ENCODE measurements at places on chromosomes 5 and 9.

- H3K4me1 ChIP-seq: peaks cover 28% of the 10 kb centered on the region
- no peak overlapping the region for H3K27ac ChIP-seq
- no peaks in the 10 kb centered on the region for H3K36me3 ChIP-seq
Measured at GRCh38 chr9:15139469-15139868, 167.5 kb downstream of the TTC39B start.

GRCh38 chr5:158832096-158832685 is 267.5 kb downstream of the EBF1 start:
- no peak overlapping the region for H3K4me3 ChIP-seq
- no peaks in the 10 kb centered on the region for H3K36me3 ChIP-seq
- DNase-seq: no peak
- H3K4me1 ChIP-seq: peaks cover 26% of the 10 kb centered on the region
- no peak overlapping the region for H3K27ac ChIP-seq

GRCh38 chr9:91515074-91515687 is 91.5 kb upstream of the NFIL3 start:
- peak overlapping the region; percentile 56 for H3K27ac ChIP-seq
- peak overlapping the region; percentile 51 for H3K4me3 ChIP-seq
- H3K36me3 ChIP-seq: peaks cover 10% of the 10 kb centered on the region
- peaks cover 43% of the 10 kb centered on the region for H3K4me1 ChIP-seq

GRCh38 chr5:16913187-16914107 is 22.6 kb downstream of the MYO10 start:
- no peak for DNase-seq
- H3K4me3 ChIP-seq: no peak overlapping the region
- no peaks in the 10 kb centered on the region for H3K27me3 ChIP-seq
- H3K27ac ChIP-seq: peak overlapping the region; percentile 34

GRCh38 chr5:119322948-119323537 is 32.8 kb upstream of the TNFAIP8 start:
- H3K36me3 ChIP-seq: no peaks in the 10 kb centered on the region
- DNase-seq: no peak
- H3K4me1 ChIP-seq: peaks cover 68% of the 10 kb centered on the region
- H3K4me3 ChIP-seq: no peak overlapping the region
- peak overlapping the region; percentile 55 for H3K27ac ChIP-seq
- H3K27me3 ChIP-seq: no peaks in the 10 kb centered on the region

GRCh38 chr5:92409134-92409533 is 1026.0 kb upstream of the ARRDC3 start:
- no peaks in the 10 kb centered on the region for H3K36me3 ChIP-seq
- no peak for DNase-seq
- no peak overlapping the region for H3K4me3 ChIP-seq
- H3K27me3 ChIP-seq: no peaks in the 10 kb centered on the region
- no peak overlapping the region for H3K27ac ChIP-seq

DNA sequence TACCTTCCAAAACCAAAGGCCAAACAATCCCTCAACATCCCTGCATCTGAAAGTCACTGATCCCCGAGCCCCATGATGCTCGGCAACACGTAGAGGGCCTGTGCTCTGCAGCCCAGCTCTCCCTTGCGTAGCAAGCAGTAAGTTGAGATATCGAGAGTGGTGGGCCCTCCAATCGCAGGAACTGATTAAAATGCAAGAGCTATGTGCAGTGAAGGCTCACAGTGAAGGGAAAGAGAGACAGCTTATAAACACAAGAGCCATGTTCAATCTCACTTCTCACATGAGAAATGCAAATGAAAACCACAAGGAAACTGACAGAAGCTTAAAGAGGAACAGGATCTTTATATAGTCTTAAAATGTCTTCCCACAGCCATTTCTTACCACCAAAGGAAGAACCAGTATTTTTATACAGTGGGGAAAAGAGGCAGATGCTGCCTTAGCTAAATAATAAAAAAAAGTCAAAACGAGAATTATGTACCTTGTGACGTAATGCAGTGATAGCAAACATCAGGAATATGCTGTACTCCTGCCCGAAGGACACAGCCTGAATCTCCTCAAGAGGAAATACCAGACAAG is 24.6 kb downstream of the TTF1 start:
- peak overlapping the region; percentile 77 for H3K27ac ChIP-seq
- H3K4me3 ChIP-seq: no peak overlapping the region
- peaks cover 41% of the 10 kb centered on the region for H3K36me3 ChIP-seq
- no peaks in the 10 kb centered on the region for H3K4me1 ChIP-seq

GRCh38 chr9:69130456-69131441 is 43.3 kb upstream of the TJP2 start:
- H3K27me3 ChIP-seq: peaks cover 15% of the 10 kb centered on the region
- H3K36me3 ChIP-seq: no peaks in the 10 kb centered on the region
- DNase-seq: no peak

GRCh38 chr5:126794157-126794828 is 17.4 kb downstream of the LMNB1 start:
- H3K27me3 ChIP-seq: no peaks in the 10 kb centered on the region
- no peak overlapping the region for H3K4me3 ChIP-seq
- no peak for DNase-seq
- peaks cover 86% of the 10 kb centered on the region for H3K36me3 ChIP-seq

GRCh38 chr5:179207920-179208705 is 137.1 kb downstream of the ADAMTS2 start:
- peaks cover 29% of the 10 kb centered on the region for H3K4me1 ChIP-seq
- peaks cover 12% of the 10 kb centered on the region for H3K27me3 ChIP-seq
- no peak overlapping the region for H3K4me3 ChIP-seq
- no peak overlapping the region for H3K27ac ChIP-seq
- DNase-seq: no peak

DNA sequence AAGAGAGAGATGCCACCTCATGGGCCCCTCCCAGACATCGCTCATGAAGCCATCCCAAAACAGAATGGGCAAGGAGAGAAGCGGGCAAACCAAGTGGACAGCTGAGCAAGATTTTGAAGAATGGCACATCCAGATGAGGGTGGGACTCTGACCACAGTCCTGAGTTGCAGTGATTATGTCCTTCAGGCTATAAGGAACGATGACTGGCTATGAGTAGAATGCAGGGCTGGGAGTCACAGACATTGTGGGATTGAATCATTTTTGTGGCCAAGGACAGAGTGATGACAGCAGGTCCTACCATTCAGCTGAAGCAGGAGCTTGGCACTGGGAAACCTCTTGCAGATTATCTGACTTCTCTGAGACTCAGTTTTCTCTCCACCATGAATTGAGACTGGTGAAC is 245.7 kb upstream of the SLC30A5 start:
- H3K4me1 ChIP-seq: peaks cover 11% of the 10 kb centered on the region
- no peaks in the 10 kb centered on the region for H3K27me3 ChIP-seq
- H3K36me3 ChIP-seq: no peaks in the 10 kb centered on the region
- no peak overlapping the region for H3K4me3 ChIP-seq
- no peak overlapping the region for H3K27ac ChIP-seq

DNA sequence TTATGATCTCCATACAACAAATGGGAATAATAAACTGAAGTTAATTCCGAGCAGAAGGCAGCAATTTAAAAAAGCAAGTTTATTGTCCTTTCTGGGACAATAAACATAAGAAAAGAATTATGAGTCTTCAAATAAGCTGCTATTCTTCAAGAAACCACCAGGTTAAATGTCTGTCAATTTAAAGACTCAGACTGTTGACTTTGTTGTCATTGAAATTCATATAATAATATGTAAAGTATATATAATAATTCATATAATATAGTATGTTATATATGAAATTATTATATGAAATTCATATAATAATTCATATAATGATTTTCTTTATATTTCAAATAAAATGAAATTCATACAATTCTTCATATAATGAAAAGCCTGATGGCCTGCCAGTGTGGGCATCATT is 497.5 kb upstream of the RGMB start:
- no peak overlapping the region for H3K27ac ChIP-seq
- no peak for DNase-seq
- no peaks in the 10 kb centered on the region for H3K36me3 ChIP-seq
- H3K27me3 ChIP-seq: no peaks in the 10 kb centered on the region

GRCh38 chr9:111601237-111602018 is 2.0 kb upstream of the PTGR1 start:
- peak overlapping the region; percentile 67 for H3K4me3 ChIP-seq
- H3K36me3 ChIP-seq: peaks cover 13% of the 10 kb centered on the region
- no peak for DNase-seq
- peaks cover 25% of the 10 kb centered on the region for H3K4me1 ChIP-seq

- H3K4me3 ChIP-seq: no peak overlapping the region
- no peak for DNase-seq
- H3K27me3 ChIP-seq: peaks cover 3% of the 10 kb centered on the region
- H3K27ac ChIP-seq: no peak overlapping the region
- H3K36me3 ChIP-seq: no peaks in the 10 kb centered on the region
Measured at GRCh38 chr5:27217977-27218376, 179.6 kb upstream of the CDH9 start.

GRCh38 chr9:5453004-5453403 is 2.7 kb downstream of the CD274 start:
- DNase-seq: no peak
- H3K4me3 ChIP-seq: no peak overlapping the region
- H3K27me3 ChIP-seq: peaks cover 27% of the 10 kb centered on the region
- H3K27ac ChIP-seq: no peak overlapping the region
- peaks cover 5% of the 10 kb centered on the region for H3K4me1 ChIP-seq

DNA sequence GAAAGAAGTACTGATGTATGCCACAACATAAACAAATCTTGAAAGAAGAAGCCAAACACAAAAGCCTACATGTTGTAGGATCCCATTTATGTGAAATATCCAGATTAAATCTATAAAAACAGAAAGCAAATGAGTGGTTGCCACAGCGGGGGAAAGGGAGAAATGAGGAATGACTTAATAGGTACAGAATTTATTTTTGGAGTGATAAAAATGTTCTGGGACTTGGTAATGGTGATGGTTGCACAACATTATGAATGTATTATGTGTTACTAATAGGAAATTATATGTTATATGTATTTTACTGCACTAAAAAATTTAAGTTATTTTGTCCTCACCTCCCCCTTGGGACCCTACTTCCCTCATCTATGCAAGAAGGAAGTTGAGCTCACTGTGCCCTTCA is 16.4 kb upstream of the TTC1 start:
- H3K4me3 ChIP-seq: no peak overlapping the region
- peaks cover 31% of the 10 kb centered on the region for H3K27me3 ChIP-seq
- no peak for DNase-seq
- H3K36me3 ChIP-seq: peaks cover 5% of the 10 kb centered on the region
- no peak overlapping the region for H3K27ac ChIP-seq
- H3K4me1 ChIP-seq: peaks cover 5% of the 10 kb centered on the region

- peaks cover 3% of the 10 kb centered on the region for H3K27me3 ChIP-seq
- H3K36me3 ChIP-seq: no peaks in the 10 kb centered on the region
- peaks cover 5% of the 10 kb centered on the region for H3K4me1 ChIP-seq
- no peak overlapping the region for H3K4me3 ChIP-seq
- H3K27ac ChIP-seq: no peak overlapping the region
Measured at GRCh38 chr9:112158656-112159367, 16.3 kb downstream of the SUSD1 start.

DNA sequence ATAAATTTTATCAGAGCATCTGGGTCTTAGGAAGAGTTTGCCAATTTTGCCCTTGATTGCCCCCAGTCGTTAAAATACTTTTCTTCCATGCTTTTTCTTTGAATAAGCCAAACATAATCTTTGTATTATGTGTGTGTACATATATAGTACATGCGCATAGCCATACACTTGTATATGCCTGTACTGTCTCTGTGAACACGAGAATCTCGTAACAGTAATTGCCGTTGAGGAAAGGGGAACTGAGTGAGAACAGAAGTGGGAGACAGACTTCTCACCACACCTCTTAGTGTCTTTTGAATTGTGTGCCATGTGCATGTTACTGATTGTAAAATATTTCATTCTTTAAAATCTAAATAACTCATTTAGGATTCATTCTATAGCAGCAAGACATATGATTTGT is 79.6 kb upstream of the GRHPR start:
- no peaks in the 10 kb centered on the region for H3K27me3 ChIP-seq
- DNase-seq: no peak
- H3K4me1 ChIP-seq: peaks cover 10% of the 10 kb centered on the region
- no peaks in the 10 kb centered on the region for H3K36me3 ChIP-seq

DNA sequence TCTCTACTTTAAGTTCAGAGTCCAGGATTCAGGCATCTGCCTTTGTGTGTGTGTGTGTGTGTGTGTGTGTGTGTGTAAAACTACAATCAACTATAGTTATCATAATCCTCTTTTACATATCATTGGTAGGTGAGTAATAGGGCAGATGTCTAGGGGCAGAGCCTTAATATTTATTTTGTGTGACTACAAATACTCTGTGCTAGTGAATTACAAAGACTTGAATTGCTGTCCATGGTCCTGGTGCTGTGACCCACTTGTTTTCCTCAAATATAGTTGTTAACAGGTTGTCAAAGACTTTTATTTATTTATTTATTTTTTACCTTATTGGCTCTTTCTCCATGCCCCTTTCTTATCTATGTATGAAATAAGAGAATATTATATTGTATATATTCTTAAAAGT is 196.8 kb downstream of the ANXA1 start:
- no peaks in the 10 kb centered on the region for H3K27me3 ChIP-seq
- H3K27ac ChIP-seq: no peak overlapping the region
- H3K4me1 ChIP-seq: no peaks in the 10 kb centered on the region
- DNase-seq: peak; percentile 20

DNA sequence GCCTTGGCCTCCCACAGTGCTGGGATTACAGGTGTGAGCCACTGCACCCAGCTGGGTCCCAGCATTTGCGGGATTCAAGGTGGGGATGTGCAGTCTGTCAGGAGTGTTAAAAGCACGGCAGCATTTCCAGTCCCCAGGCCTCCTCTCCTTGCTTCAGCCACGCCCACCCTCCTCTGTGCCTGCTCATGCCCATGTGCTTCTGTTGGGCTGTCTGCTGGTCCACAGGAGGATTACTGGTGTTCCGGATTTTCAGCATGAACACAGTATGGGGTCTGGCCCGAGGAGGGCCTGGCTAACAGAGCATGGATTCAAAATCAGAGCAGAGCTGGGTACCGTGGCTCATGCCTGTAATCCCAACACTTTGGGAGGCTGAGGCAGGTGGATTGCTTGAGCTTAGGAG is 5.5 kb downstream of the ARRDC1 start:
- H3K27ac ChIP-seq: no peak overlapping the region
- H3K36me3 ChIP-seq: peaks cover 3% of the 10 kb centered on the region
- peaks cover 19% of the 10 kb centered on the region for H3K27me3 ChIP-seq

GRCh38 chr5:149854866-149855265 is 89.7 kb downstream of the PDE6A start:
- H3K27me3 ChIP-seq: no peaks in the 10 kb centered on the region
- DNase-seq: no peak
- H3K4me1 ChIP-seq: peaks cover 6% of the 10 kb centered on the region
- no peaks in the 10 kb centered on the region for H3K36me3 ChIP-seq
- H3K4me3 ChIP-seq: no peak overlapping the region
